ENCODE measurements at places on chromosomes 11 and 22.

- no peak for DNase-seq
Observed at GRCh38 chr22:45938913-45939312, 38.0 kb downstream of the WNT7B start.

DNA sequence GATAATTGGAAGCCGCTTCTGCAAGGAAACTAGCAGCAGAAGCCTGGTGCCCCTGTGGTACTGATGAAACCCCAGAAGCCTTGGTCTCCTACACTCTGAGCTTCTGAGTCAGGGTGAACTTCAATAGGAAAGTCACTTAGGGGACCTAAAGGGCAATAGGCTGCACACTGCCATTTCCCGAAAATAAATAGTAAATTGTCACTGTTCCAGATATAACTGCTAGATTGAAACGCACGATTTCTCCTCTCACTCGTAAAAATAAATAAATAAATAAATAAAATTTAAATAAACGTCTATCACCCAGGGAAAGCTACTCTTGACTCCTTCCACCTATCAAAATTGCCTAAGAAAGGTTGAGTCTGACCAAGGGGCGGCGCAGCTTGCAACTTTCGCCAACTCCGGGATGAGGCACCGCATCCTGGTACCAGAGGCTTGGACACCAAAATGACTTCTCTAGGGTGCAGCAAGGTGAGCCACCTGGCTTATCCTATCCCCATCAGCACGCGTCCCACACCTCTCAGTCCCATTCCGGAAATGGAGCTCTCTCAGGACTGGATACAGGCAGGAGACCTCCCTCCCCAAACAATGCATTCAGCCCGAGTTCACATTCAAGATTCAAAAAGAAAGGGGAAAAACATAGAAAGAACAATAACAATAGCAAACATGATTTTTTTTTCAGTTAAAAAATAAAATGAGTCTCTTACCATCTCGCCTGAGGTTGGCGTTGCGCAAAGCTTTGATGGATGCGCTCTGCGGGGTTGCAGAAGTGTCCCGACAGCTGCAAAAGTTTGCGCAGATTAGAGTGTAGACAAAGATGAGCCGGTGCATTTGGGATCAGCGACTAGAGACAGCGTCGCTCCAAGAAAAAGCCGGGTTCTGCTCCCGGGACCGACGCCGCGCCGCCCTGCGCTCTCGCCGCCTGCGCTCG, 583 bp downstream of the PDGFD start:
- no peak for DNase-seq

GRCh38 chr11:31805629-31806185, 5.4 kb downstream of the PAX6 start:
- DNase-seq = no peak

GRCh38 chr11:104668797-104669463, 229.3 kb downstream of the CASP12 start:
- no peak for DNase-seq

All from NCI-H1417 treated with DMSO at 0.1 percent for 48 hours (cell line).